ENCODE measurements at places on chromosomes 7 and 10. TPM values are rescaled to one million over a fixed set of nuclear protein-coding genes. Genes with fewer than 3 reads are reported as not detected.

GRCh38 chr10:1378473-1378872 is 322.3 kb downstream of the WDR37 start:
- DNase-seq = no peak

The BTBD16 gene
- not detected for total RNA-seq

The MACC1 gene
- 0.21 TPM for total RNA-seq

The MYPN gene
- total RNA-seq = not detected

- no peak for DNase-seq
These were observed 210.1 kb downstream of the CACNB2 start for GRCh38 chr10:18350340-18350739.

The LFNG gene
- 21.6 TPM for total RNA-seq

DNA sequence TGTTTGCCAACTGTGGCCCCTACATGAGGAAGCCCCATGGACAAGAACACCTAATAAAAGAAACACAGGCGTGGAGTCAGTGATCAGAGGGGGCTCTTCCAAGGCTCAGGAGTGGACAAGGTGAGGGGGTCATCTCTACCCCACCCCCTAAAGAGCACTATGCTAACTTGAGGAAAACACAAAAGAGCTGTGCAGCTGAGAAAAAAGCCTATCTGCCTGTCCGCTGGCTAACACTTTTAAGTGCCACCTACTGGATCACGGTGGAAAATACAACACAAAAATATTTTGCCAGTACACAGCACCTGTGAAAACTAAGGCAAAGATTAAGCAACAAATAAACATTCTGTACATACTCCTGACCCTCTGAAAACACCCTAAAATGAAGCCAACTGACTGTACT is 53.1 kb upstream of the COBL start:
- no peak for DNase-seq

- no peak for DNase-seq
These were observed 8.2 kb downstream of the MYOF start for GRCh38 chr10:93473804-93474472.

The TDRD1 gene
- total RNA-seq = 0.22 TPM

DNA sequence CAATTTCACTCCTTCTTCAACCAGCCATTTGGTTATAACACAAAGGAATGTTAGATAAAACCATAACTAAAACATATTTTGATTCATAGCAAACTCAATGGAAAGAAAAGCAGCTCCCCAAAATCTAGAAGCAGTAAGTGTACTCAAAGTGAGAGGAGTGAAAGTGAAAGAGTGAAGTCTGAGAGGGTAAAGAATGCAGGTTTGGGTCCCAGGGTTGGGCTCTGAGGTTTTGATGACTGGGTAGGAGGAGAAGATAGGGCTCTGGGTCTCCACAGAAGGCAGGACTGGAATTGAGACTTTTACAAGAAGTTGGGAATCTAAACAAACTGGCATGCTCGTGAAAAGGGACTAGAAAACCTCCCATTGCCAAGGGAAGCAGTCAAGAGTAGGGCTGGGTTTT is 85.4 kb upstream of the RSU1 start:
- DNase-seq = no peak

The AKR1C4 gene
- not detected for total RNA-seq

DNA sequence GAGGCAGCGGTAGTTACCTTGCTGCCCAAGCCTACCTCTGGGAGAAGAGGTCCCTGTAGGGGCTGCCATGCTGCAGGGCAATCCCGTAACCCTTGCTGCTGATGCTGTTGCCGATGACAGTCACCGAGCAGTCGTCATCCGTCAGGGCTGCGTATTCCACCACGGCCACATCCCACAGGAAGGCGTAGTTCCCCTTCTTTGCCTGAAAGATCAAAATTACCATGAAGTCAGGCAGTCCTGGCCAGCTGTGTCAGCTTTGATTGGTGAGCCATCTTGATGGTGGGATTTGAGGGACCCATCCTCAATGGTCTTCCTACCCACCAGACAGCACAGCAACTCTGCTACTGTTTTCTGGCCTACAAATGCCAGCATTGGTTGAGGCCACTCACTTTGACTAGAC is 746.8 kb downstream of the GRID1 start:
- DNase-seq = no peak

GRCh38 chr10:118799777-118800176 is 45.0 kb upstream of the CACUL1 start:
- no peak for DNase-seq

DNA sequence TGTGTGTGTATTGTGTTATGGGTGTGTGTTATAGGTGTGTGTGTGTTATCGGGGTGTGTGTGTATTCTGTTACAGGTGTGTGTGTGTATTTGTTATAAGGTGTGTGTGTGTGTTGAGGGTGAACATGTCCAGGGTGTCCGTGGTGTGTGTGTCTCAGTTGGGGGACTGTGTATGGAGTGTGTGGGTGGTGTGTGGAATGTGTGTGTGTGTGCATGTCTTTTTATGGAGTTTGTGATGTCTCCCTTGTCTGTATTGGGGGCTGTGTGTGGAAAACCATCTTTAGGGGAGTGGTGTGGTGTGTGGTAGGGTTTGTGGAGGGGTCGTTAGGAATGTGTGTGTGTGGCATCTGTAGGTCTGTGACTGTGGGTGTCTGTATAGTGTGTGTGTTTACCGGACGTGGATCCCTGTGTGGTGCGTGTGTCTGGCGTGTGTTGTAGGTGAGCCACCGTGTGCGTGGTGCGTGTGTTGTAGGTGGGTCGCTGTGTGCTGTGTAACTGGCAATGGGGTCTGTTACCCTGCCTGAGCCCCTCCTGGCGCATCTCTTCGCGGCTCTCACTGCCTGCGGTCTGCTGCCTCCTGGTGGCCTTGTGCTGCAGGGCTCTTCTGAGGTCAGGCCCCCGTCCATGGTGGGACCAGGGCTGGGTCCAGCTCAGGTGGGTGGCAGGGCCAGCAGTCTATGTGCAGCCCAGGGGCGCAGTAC is 61.7 kb downstream of the PALD1 start:
- no peak for DNase-seq

- no peak for DNase-seq
These were observed 129.4 kb downstream of the KAT6B start for GRCh38 chr10:74955796-74956195.

- no peak for DNase-seq
These were observed 175.7 kb upstream of the MEOX2 start for GRCh38 chr7:15862016-15862780.

GRCh38 chr7:23072922-23073321 is 32.7 kb upstream of the KLHL7 start:
- no peak for DNase-seq

- DNase-seq = no peak
These were observed 17.1 kb upstream of the STK17A start for GRCh38 chr7:43565786-43566185.

DNA sequence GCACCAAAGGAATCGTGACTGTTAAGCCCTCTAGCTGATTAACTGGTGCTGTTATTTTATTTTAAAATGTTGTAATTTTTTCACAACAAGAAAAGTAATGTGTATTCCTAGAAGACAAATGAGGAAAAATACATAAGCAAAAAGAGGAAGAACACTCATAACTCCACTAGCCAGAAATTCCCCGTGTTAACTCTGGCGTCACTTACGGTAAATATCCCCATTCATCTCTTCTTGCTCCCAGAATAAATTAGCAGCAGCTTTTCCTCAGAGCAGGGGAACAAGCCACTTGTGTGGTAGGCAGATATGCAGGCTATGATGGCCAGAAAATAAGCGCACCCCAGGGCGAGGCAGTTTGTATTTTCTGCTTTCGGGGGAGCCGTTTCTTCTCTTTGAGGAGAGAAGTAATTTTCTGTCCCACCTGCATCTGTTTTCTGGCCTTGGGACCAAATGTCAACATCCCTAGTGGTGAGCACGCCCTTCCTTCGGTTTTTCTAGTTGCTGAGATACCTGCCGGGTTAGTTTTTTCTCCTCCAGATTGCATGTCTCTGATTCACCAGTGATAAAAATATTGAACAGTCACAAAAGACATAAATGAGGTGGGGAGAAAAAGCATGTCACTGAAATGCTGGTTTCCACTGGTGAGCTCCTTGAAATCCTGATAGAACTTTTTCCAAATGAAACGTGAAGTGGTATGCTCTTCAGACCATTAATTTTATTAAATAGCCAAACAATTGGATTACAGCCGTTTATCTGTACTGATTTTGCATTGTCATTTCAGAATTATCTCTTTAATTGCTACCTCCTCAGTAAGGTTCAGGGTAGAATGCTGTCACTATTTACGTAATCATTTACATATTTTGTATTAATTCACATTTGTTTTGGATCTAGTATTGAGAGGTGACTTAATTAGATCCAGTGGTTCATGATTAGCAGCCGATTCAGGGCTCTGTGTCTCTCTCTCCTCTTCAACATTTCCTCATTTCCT is 268.1 kb downstream of the CAMK1D start:
- DNase-seq = no peak
